ENCODE measurements at places on chromosomes 4 and X.

- no peak for DNase-seq
Observed at GRCh38 chrX:55839485-55839884, 121.9 kb downstream of the RRAGB start.

GRCh38 chrX:105822138-105823091 is at the start of gene NRK:
NRK (plus strand) TSS chrX:105822539; CDS start chrX:105822846, 307 bp downstream.
- no peak for DNase-seq

GRCh38 chrX:116204932-116205331 is 34.4 kb downstream of the AGTR2 start:
- no peak for DNase-seq

DNA sequence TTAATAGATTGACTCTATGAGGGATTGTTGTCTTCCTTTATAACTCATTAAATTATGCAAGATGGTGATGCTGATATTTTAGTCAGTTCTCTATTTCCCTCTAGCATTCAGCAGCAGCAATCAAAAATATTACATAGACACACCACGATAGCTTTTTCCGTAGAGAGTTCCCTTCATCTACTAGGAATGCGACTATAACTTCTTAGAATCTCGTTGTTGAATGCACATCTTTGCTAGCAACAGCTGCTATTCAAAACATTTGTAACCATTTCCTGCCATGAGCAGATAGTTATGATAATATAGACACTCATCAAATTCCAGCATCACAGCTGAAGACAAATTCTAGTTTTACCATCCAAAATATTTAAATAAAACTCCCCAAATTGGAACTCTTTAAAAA is 147.4 kb upstream of the FGF13 start:
- no peak for DNase-seq

- DNase-seq, result no peak
Observed at GRCh38 chr4:24937917-24938281, 25.1 kb upstream of the CCDC149 start.

DNA sequence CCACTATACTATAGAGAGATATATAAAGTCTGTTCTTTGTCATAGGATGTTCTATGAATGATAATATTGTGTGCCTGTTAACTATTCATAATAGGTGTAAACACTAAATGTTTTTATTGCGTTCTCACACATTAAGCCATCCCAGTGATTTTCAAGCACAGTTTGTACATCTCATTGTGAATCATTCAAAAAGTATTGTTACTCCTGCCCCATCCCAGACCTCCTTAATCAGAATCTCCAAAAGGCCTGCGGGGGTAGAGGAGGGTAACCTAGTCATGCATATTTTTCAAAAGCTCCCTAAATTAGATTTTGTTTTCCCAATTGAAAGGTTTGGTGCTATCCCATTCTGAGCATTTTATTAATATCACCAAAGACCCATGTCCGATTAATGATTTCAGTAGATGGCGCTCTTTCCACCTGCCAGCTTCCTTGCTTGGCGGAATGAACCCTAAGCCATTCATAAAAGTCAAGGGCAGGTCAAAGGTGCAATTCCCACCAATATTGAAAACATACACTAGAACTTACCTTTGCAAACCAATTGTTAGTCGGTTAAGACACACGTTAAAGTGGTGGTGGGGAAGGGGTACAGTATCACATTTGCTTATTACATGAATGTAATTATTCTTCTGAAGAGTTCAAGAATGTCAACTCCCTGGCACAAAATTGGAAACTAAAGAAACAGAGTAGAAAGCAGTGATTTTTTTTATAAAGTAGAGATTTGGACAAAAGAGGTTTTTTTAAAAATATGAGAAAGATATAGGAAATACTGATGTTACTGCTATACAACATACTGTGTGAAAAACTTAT is 5.8 kb upstream of the TET2 start:
- no peak for DNase-seq

DNA sequence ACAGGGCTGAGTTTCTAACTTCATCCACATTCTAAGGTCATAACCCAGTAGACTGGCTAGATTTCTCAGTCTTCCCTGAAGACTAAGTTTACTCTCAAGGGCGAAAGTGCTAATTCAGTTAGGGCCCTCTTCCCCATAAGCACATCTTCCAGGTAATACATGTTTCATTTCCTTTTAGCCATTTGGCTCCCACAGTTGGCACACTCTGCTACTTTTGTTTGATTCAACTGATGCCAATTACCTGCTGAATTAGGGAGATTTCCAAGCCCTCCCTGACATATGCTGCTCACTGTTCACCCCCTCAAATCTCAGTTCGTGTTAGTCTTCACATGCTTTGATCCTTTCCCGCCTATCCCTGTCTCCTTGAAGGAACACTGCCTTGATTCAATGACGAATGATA is 17.0 kb upstream of the WDR17 start:
- DNase-seq, result no peak

DNA sequence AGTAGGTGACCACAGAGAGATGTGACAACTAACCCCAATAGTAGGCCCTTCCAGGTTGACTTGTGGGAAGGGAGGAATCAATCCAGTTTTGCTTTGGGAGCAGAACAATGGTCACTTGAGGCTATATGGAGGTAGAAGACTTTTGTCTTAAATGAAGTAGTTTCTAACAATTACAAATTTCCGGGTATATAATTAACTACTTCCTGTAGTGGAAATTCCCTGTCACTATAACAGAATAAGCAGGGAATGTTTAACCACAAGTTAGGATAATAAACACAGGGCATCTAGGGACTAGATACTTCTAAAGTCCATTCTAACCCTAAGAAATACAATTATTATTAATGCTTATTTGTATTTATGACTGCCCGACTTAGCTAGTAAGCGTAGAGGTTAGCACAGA is 99.0 kb upstream of the TRPC3 start:
- no peak for DNase-seq

DNA sequence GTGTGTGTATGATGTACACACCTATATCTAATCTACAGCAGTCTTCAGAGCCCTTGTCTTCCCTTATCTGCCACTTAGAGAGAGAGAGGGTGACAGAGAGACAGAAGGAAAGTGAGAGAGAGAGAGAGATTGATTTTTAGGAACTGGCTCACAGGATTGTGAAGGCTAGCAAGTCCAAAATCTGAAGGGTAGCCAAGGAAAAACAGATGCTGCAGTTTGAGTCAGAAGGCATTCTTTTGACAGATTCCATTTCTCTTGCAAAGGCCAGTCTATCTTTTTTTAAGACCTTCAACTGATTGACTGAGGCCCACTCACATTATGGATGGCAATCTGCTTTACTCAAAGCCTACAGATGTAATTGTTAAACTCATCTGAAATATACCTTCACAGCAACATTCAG is 664.0 kb upstream of the IGFBP7 start:
- DNase-seq, result no peak

- DNase-seq, result no peak
Observed at GRCh38 chrX:18855919-18856644, 127.8 kb downstream of the PHKA2 start.

- no peak for DNase-seq
Observed at GRCh38 chrX:29295987-29296680, 708.9 kb downstream of the IL1RAPL1 start.

Data from GDM1 (cell line).